GM12892 (cell line): ENCODE measurements at places on chromosomes 1 and 21.
A peak's percentile ranks its signal among the peaks of the same experiment; 100 is the strongest.

DNA sequence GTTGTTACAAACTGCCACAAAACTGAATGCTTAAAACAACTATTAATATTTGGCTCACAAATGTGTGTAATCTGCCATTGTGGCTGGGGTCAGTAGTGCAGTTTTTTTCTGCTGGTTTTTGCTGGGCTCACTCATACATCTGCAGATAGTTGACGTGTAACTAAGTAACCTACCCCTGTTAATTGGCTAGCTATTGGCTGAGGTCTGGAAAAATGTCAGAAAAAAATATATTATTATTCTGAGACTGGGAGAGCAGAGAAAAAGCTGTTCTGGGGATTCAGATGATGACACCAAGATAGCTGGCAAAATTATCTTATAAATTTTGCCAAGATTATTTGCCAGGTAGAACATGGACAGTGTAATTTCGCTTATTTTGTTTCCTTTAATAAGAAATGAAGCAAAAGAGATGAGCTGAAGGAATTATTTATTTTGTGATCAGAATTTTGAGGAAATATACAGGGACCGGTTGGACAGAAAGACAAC, 616.1 kb upstream of the ADAMTS5 start:
- no peak for DNase-seq

DNA sequence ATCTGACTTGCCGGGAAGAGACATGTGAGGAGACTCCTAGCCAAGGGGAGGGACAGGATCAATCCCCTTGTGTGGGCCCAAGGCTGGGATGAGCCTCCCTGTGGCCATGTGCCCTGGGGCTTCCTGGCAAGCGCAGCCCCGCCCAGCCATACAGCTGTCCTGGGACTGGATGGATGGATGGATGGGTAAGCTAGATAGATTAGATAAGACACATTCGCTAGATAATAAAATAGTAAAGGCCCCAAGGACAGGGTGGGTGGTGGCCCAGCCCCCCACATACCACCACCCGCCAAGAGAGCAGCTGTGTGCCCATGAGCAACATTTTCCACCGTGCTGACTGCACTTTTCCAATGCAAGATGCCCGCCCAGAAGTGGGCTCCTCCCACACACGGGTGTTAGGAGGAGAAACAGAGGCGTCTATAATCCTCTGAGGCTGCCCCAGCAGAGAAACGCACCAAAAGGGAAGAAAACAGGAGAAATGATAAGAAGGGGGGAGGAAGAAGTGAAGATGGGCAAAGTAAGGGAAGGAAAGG, 25.1 kb downstream of the ZBTB17 start:
- no peak for DNase-seq

GRCh38 chr1:213325482-213325881, 274.4 kb downstream of the RPS6KC1 start:
- no peak for DNase-seq

DNA sequence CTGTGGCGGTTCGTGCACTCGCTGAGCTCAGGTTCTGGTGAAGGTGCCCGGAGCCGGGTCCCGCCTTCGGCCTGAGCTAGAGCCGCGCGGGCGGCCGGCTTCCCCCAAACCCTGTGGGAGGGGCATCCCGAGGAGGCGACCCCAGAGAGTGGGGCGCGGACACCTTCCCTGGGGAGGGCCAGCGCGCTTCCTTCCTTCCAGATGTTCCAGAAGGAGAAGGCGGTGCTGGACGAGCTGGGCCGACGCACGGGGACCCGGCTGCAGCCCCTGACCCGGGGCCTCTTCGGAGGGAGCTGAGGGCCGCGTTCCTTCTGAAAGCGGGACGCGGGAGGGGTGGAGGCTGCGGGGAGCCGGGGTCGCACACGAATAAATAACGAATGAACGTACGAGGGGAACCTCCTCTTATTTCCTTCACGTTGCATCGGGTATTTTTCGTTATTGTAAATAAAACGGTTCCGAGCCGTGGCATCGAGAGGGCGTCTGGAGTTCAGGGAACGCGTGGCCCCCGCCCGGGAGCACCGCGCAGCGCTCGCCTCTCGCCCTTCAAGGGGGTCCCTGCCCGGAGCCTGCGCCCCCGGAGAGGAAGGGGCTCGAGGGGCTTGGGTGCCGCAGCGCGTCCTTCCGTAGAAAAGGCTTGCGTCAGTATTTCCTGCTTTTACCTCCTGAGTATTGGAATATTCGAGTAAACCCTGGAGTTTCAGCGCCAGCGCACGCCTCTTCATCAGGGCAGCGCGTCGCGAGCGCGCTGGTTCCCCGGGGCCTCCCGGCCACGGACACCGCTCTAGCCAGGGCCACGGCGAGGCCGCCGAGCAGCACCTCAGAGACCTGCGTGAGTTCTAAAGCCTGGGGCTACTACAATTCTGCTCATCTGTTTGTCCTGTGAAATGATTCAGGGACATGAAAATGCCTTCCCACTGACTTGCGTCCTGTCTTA, 11.5 kb downstream of the YBEY start:
- DNase-seq = no peak

GRCh38 chr1:248757784-248758195, 2.2 kb upstream of the LYPD8 start:
- no peak for DNase-seq

GRCh38 chr1:68332041-68332440, 99.7 kb upstream of the WLS start:
- DNase-seq = no peak

GRCh38 chr1:47947531-47947930, 49.7 kb downstream of the TRABD2B start:
- no peak for DNase-seq

GRCh38 chr21:39173716-39174680, 9.3 kb downstream of the PSMG1 start:
- no peak for DNase-seq

- DNase-seq = no peak
Observed at GRCh38 chr21:45874716-45875415, 106.7 kb upstream of the COL6A1 start.

DNA sequence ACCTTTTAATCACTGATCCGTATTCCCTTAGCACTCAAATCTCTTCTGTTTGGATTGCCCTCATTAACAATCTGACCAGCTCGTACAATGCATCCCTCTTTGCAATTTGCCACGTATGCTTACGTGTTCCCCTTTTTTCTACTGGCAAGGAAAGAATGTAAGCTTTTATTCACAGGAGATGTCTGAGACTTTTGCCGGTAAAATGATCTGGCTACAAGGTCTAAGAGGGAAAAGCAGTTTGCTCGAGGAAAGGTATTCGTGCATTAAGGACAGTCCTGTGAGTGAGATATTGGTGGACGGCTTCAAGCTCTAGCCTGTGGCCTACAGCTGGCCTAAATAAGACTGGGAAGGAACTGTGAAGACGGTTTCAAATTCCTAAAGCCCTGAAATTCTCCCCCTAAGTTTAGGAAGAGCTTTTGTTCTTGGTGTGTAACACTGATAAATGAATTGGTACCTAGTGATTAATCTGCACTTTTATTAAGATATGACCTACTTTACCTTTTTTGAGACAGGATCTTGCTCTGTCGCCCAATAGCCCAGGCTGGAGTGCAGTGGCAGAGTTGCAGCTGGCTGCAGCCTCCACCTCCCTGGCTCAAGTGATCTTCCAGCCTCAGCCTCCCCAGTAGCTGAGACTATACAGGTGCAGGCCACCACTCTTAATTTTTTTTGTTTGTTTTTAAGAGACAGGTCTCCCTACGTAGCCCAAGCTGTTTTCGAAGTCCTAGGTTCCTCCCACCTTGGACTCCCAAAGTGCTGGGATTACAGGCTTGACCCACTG, 895 bp upstream of the UBR4 start:
- no peak for DNase-seq

DNA sequence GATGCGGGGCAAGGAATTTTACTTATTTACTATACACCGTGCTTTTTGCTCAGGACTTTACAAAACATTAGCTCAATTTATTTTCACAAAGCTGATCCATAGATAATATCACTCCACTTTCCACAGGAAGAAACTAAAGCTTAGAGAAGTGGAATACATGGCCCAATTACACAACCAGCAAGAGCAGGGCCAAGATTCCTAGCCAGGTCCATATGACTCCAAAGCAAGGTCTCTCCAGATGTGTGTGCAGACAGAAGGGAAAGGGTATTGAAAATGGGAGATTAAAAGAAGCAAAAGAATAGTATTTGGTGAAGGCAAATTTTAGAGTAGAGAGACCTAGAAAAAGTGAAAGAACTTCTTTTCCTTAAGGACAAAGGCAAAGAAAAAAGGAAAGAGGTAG, 30.4 kb downstream of the RGS8 start:
- no peak for DNase-seq

GRCh38 chr1:167666416-167666815, 36.4 kb downstream of the RCSD1 start:
- DNase-seq = no peak

DNA sequence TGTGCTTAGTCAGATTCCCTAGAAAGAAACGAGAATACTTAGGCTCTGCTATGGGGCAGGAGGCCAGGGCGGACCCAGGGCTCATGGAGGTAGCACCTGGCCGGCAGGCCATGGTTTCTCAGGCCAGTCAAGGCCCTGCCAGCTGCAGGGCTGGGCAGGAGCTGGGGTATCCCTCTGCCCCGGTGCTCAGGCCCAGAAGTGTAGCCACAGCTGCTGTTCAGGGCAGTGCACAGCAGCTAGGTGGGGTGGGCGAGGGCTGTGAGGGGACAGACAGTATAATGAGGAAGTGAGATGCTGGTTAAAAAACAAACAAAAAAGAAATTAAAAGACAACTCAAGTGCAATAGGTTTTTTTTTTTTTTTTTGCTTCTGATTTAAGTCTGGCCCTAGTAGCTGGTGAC, 34.0 kb upstream of the EDN2 start:
- no peak for DNase-seq

- DNase-seq = no peak
Observed at GRCh38 chr1:2638466-2639115, 5.8 kb upstream of the MMEL1 start.

GRCh38 chr21:41717573-41718330, 49.1 kb downstream of the RIPK4 start:
- no peak for DNase-seq

DNA sequence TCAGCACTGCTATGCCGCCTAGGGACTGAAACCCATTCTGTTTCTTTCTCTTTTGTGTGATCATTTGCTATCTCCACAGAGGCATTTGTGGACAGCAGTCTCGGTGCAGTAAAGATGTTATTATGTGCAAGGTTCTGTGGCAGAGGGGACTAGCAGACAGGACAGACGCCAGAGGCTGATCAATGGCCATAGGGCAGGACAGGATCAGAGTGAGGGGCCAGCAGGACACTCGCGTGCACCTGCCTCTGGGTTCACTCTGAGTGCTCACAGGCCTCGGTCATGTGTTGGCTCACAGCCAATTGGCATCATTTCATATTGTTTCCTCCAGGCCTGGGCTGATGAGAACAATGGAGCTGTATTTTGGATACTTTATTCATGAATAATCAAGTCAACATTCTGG, 212.6 kb downstream of the TGFB2 start:
- no peak for DNase-seq

GRCh38 chr1:54252371-54252936, 52.5 kb downstream of the MRPL37 start:
- DNase-seq = no peak

DNA sequence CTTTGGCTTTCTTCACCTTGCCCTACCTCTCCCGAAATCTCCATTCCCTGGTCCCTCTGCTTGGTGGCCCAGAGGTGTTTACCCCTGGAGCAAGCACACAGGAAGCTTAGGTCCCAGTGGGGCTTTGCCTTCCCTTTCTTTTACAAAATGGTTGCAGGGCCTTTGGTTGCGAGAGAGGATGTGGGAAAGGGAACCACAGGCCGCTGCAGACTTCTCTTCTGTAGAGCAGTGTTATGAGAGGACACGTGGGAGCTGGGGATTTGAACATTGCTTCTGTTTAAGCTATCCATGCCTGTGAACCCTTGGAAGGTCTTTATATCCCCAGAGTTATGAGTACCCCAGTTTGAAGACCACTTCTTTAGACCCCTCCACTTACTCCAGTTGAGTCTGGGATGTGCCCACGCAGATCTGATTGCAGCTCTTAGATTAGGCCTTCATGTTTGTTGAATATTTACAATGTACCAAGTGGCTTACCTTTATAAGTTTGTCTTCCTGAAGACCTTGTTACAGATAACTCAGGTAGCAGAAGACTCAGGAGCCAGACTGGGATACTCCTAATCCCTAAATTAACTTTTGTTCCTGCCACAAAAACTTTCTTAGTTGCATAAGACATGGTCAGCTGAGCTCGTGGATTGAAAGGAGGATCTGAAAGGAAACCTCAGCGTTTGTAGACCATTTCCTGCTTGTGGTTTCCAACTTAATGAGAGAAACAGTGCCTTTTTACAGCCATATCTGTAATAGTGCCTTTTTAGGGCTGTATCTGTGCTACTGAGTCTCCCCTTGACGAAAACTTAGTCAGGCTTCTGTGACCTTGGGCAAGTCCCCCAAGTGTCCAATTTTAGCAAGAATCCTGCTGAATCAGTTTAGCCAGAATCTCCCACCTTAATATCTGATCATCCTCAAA, 21.9 kb upstream of the IVNS1ABP start:
- DNase-seq = peak; percentile 6

- DNase-seq = peak; percentile 46
Observed at GRCh38 chr1:201792534-201793305, 36.2 kb upstream of the IPO9 start.

DNA sequence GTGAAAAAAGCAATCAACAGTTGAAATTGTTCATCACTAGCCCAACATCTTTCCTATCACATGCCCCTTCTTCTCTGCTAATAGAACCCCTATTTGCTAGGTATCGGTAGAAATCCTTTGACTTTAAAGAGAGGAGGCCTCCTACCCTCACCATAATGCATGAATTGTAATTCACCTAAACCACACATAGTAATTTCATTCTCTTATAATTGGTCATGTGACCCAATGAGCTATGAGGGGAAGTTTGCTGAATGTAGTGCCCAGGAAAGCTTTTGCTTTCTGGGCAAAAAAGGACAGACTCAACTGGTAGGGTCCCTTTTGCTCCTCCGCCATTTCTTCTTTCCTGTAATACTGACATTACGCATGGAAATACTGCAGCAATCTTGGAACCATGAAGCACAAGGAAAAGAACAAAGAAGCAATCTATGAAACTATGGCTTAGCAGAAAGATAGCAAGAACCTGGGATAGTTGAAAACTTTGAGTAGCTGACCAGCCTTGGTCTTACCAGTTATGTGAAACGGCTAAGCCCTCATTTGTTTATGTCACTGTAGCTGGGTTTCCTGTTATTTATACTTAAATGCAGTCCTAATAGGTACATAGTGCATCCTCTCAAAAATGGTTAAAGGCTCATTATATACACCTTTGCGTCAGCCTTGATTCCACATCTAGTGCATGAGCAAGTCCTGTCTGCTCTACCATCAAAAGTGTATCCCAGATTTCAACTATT, 10.2 kb upstream of the CHI3L2 start:
- no peak for DNase-seq

- no peak for DNase-seq
Observed at GRCh38 chr1:117568999-117569398, 36.8 kb upstream of the TENT5C start.

DNA sequence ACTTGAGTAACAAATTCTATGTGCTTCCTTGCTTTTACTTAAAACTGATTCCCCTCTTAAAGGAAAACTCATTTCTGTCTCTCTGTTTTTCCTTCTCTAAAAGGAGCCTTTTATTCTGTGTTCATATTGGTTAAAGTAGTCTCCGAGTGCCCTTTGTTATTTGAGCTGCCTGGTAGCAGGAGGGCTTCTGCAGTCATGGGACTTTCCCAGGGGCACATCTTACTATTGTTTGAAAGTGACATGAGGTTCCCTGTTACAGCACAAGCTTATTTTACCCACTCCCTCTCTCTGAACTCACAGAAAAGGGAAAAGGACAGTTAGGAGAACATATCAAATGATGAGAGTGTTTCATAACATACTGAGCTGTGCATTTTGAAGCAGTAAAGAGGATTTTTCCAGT, 58.1 kb upstream of the ANGPTL1 start:
- no peak for DNase-seq
